ENCODE measurements at places on chromosomes 6 and 20.

GRCh38 chr6:157405986-157406385, 25.0 kb downstream of the ZDHHC14 start:
- peak; percentile 52 for DNase-seq

DNA sequence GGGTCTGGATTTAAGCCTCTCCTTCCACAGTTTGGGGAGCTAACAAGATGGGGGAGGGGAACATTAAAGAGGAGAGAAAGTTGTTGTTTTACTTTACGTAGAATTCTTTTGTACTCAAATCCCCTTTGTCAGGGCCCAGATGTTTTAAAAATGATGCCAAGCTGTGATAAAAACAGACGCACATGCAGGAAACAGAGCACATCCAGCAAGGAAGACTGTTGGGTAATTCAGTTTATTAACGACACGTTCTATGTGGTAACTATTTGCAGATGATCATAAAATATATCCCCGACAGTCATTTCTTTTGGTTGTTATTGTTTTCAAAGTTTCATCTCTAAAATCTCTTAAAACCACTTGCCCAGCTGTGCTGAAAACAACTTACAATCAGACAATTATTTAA, 307.0 kb upstream of the PRDM1 start:
- no peak for DNase-seq

GRCh38 chr6:158047563-158048323, 66.1 kb downstream of the SYNJ2 start:
- no peak for DNase-seq

DNA sequence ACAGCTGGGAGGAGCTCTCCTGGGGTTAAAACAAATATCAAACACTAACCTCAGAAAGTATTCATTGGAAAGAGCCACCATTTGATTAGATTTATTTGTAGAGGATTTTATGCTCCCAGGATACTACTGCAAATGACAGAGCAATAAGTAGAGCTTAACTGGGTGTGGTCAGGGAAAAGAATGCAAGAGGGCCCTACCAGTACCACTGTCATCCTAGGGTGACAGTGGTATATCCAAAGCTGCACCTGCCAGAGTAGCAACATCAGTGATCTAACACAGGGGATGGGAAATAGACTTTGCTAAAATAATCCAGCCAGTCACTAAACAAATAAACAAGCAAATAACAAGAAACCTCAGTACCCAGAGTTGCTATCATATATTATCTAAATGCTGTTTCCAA, 29.7 kb downstream of the ERGIC3 start:
- no peak for DNase-seq

DNA sequence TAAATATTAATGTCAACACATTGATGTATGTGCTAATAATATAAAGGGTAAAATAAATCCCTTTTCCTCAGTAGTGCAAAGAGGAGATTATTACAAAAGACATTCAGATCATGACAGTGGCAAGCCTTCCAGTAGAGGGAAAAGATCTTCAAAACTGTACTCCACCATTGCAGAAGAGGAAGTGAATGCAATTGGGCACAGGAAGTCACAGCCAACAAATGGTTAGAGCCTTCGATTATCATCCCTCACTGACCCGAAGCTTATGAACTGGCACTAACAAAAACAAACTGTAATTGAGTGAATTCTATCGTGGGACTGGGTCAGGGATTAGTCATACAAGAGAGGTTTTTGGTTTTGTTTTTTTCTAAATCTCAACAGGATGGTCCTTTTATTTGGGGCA, 39.3 kb upstream of the SCGN start:
- DNase-seq, result no peak

DNA sequence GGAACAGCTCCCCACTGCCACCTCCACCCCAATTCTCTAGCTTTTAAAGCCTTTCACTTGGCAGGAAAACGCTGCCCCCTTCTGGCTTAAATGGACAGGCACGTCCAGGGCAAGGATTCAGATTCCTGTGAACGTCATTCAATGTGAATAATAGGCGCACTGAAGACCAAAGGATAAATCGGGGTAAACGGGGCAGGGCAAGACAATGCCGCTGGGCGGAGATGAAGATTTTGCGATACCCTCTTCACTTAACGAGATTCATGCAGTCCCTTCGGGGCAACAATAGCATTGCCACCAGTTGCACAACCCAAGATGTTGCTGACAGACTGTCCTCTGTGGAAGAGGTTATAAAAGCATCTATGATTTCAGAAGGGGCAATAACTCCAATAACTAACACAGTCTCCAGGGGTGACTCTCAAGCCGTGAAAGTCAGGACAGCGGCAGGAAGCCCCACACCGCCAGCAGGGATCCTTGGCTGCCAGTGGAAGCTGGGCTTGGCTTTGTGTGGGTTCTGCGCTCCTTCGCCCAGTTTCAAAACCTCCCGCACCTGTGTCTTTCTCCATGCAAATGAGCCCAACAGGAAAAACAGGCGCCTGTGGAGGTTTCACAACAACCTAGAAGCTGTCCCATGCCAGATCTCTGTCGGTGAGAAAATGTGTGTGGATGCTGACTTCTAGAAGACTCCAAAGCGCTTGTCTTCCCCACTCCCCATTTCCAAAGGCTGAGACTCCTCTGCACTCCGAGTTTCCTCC, 291.8 kb downstream of the BMP7 start:
- peak; percentile 66 for DNase-seq

DNA sequence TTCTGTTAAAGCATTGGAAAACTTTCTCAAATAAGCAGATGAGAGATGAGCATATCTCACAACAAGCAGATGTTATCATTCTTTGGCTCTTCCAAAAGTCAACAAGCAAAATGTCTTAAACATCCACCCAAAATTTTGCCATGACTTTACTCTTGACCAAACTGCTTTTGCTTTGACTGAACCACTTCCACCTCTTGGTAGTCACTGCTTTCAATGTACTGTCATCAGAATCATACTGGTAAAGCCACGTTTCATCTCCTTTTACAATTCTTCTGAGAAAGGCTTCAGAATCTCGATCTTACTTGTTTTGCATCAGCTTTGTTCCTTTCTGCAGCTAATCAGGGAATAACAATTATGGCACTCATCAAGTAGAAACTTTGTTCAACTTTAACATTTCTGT, 498.5 kb upstream of the GJE1 start:
- DNase-seq, result no peak

GRCh38 chr20:50333812-50334211, 143.2 kb downstream of the CEBPB start:
- DNase-seq, result peak; percentile 81

DNA sequence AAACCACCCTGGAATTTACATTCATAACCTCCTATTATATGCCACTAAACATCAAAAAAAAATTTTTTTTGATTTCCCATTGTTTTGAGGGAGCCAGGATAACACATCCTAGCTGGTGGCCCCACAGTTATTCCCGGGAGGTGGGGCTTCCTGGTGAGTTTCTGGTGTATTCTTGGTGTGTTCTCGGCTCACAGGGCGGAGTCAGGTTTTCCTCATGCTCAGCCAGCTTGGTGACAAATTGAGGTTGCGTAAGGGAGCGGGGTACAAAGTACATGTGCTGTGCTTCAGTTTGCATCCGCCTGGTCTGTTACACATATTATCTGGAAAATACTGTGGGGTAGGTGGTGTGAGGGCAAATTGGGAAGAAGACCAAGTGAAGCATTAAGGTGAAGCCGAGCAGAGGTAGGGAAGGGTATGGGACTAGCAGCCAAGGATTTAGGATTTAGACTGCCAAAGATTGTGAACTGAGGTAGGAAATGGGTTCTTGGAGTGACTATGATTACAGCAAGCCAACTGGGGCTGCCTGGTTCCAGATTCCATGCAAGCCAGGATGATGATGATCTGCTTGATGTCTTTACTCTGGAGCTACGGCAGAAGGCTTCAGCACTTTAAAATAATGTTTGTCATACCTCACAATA, 46.2 kb upstream of the EEF1A1 start:
- no peak for DNase-seq

DNA sequence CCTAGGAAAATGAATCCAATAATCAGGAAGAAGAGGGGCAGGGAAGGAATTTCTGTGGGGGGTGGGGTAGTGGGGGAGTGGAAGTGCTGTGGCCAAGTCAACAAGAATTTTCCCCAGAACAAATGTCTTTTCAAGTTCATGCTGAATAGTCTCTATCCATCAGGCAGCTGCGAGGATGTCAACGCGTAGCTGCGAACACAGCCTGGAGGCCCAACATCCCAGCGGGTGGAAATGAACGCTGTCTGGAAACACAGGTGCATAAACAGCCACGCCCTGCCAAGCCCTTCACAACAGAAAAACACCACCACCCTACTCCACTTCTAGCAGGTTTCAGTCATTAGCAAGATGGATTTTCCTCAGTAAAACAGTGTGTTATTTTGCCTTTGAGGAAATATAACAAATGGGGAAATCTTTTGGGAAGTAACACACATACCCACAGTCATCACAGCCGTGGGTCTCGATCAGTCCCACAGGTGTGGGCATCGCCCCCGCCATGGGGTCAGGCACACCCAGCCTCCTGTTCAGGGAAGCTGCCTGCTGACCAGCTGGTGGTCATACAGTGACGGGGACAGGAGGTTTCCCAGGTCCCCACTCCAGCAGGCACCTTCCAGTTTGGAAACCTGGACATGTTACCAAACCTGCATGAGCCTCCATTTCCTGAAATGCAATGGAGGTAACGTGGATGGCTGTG, 112.1 kb upstream of the THBS2 start:
- no peak for DNase-seq

- peak; percentile 75 for DNase-seq
Observed at GRCh38 chr6:36590237-36590636, 3.9 kb upstream of the SRSF3 start.

DNA sequence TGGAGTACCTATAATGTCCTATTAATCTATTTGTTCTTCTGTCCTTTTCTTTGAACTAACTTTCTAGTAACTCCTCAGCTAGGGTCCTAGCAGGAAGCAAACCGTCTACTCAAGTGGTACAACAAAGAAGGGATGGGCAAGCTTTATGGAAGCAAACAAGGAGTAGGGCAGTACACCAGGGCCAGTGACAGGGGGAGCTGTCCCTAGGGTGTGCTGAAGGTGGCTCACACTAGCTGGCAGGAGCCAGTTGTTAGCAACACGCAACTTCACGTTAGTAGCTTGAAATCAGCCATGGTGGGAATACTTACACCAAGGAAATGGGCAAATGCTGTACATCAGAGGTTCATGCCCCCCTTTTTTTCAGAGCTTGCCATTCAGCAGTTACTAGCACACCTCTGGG, 74.0 kb upstream of the EYA2 start:
- DNase-seq, result no peak

GRCh38 chr6:21596145-21596948, 2.8 kb downstream of the SOX4 start:
- peak; percentile 46 for DNase-seq

GRCh38 chr6:24936641-24937317, 1.0 kb upstream of the RIPOR2 start:
- no peak for DNase-seq

DNA sequence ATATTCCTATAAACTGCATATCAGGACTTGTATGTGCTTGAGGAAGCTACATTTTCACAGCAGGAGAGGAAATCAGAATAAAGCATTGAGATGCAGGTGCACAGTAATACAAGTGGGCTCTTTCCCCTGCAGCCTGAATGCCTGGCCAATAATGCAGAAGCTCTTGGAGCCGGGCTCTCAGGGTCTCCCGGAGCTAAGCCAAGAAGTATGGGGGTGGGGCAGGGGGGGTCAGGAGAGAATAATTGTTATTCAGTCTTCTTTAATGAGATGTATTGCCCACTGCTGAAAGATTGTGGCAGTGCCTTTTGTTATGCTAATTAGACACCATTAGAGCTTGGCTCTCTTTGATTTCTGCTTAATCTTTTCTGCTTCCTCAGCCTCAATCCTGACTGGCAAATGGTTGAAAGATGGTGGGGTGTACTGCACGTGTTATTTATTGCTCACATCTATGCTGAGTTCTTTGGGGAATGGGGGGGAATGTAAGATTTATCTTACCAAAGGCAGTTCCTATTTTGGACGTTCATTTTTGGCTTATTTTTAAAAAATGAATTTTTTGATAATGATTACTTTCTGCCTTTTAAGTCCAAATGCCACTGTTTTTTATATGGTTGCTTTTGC, 407.6 kb upstream of the SOX4 start:
- DNase-seq, result no peak

DNA sequence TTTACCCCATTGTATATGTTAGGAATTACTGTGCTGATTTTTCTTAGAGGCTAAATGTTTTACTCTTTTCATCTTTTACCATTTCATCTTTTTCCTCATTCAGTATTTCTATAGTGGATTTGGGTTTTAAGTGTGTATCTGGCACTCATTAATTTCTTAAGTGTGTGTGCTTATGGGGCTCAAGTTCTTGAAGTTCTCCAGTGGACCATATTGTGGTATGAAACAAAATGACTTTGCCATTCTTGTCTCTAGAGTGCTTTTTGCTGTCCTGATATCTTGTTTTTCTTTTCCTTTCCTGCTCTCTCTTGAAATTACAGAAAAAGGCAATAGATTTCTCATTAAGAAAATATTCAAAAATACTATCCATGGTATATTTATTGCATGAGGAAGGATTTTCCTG, 123.1 kb downstream of the ARID1B start:
- DNase-seq, result no peak

- no peak for DNase-seq
Observed at GRCh38 chr6:49025273-49026240, 437.5 kb downstream of the MMUT start.

GRCh38 chr6:2213086-2213485, 32.3 kb downstream of the GMDS start:
- DNase-seq, result no peak

GRCh38 chr6:66096679-66097078, 389.7 kb upstream of the EYS start:
- DNase-seq, result no peak

- no peak for DNase-seq
Observed at GRCh38 chr6:145339089-145339488, 396.2 kb downstream of the EPM2A start.

DNA sequence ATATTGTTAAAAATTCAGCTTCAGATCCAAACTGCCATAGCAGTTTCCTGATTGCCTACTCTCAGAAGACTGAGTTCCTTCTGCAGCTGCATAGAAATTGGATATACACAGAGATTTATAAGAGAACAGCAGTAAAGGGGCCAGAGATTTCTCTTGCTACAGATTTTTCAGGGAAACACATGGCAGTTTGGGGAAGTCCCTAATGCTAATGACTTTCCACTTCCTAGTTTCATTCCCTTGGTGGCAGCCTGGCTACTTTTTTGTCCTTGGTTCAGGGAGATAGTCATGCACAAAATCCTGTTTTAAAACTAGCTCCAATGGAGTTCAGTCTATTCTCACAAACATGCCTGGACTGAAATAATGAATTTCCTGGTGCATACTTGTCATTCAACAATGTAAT, 125.3 kb upstream of the PLCB4 start:
- no peak for DNase-seq

DNA sequence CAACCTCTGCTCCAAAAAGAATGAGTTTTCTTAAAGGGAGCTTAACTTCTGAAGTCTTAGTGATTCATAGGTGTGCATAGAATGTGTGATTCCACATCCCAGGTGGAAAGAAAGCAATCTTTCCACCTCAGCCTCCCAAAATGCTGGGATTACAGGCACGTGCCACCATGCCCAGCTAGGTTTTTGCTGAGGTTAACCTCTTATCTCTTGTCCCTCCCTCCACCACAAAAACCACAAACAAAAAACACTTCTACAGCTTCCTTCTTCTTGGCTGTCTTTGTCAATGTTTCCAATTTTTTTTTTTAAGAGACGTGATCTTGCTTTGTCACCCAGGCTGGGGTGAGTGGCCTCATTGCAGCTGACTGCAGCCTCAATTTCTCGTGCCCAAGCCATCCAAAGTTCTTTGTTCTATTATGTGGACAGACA, 8.1 kb upstream of the CSE1L start:
- no peak for DNase-seq

- peak; percentile 47 for DNase-seq
Observed at GRCh38 chr6:26223228-26223627, 136.0 kb downstream of the HFE start.
